Myocyte (in vitro differentiated cells): ENCODE measurements at places on chromosomes 12 and 14. TPM values are rescaled to one million over a fixed set of nuclear protein-coding genes. Genes with fewer than 3 reads are reported as not detected.

GRCh38 chr14:73768107-73768506 is 53.9 kb upstream of the PNMA1 start:
- no peak for DNase-seq

- no peak for DNase-seq
Measured at GRCh38 chr14:60199321-60199720, 34.1 kb upstream of the DHRS7 start.

DNA sequence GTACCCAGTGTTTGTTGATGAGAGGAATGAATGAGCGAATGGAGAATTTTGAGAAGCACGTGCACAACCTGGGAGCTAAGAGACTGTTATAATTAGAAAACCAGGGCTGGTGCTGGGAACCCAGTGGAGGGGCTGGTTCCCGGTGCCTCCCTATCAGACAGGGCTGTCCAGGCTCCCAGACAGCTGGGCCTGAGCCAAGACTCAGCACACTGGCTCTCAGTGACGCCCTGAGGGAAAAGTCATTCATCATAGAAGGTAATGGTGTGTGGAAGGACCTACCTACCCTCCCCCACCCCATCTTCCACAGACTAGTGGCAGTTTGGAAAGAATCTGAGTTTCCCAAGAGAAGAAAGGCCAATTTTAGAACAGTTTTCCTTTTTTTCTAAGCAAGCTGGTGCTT is 34.7 kb downstream of the KCNA5 start:
- DNase-seq: no peak

- DNase-seq: no peak
Measured at GRCh38 chr12:118709946-118710345, 271.4 kb upstream of the SRRM4 start.

- no peak for DNase-seq
Measured at GRCh38 chr12:39989501-39989900, 116.4 kb downstream of the SLC2A13 start.

DNA sequence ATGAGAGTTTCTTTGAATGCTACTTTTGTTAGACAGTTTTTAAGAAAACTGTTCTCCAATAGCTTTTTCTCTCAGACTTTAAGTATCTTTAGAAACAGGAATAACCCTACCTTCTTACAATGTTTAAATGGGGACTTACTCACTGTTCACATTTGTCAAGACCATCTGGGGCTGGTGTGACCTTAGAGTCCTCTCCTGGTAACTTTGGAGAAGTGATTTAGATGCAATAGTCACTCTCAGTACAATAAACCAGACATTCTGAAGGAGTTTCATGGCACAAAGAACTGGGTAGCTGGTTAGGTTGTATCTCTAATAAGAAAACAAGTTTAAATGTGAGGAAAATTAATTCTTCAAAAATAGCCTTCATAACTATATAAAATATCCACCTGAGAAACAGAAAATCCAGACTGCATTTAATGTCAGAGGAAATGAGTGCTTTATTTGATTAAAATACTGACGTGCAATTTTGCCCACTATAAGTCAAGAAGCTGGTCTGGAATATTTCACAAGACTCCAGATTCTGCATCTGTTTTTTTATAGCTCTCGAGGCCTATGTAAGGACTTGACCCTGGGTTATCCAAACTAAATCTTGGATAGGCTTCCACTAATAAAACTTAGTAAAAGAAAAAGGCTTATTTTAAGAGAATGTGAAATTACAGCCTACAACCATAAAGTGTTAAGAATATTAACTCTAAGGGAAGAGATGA is 108.7 kb downstream of the PTGER2 start:
- DNase-seq: no peak

TAS2R19 gene
- total RNA-seq: 1.7 and 2.0 TPM in 2 replicates
